ENCODE measurements at places on chromosomes 3 and 15.

- no peak for DNase-seq
These were observed 107.5 kb upstream of the NSMCE3 start for GRCh38 chr15:29377161-29377560.

DNA sequence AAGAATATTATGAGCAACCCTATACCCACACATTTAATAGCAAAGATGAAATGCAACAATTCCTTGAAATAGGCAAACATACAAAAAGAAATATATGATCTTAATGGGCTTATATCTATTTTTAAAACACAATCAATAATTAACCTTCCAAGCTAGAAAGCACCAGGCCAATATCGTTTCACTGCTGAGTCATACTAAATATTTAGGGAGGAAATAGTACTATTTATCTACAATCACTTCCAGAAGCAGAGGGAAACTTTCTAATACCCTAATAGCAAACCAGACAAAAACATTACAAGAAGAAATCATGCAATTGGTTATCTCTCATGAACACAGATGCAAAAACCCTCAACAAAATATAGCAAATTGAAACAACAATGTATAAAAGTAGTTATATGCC is 207.8 kb downstream of the MTHFS start:
- no peak for DNase-seq

GRCh38 chr3:10319251-10319650 is 1.7 kb downstream of the SEC13 start:
- DNase-seq: no peak

- DNase-seq: no peak
These were observed 56.9 kb upstream of the MANF start for GRCh38 chr3:51328206-51328605.

- no peak for DNase-seq
These were observed 151.2 kb downstream of the EBLN2 start for GRCh38 chr3:73212683-73213082.

DNA sequence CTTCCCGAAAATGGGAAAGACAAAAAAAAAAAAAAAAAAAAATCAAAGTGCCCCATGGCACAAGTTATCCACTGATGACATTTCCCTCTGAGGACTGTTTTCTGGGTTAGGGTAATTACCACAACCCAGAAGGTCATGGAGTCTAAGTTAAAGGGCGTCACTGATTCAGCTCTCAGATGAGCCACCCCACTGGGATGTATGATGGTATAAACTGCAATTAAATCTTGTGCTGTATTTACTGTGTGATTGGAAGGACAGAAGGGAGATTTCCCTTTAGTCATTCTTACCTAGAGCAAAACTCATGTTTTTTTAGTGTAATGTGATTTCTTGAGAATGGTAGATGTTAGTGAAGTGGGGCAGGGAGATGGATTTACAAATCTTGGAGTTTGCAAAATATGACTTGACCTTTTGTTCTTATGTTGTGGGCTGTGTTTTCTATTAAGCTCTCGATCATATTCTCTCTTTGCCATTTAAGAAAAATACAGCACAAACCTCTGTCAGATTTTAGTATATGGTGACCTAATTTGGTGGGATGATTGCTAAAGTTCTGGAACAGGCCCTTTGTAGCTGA is 244.2 kb downstream of the PTPRG start:
- DNase-seq: no peak

DNA sequence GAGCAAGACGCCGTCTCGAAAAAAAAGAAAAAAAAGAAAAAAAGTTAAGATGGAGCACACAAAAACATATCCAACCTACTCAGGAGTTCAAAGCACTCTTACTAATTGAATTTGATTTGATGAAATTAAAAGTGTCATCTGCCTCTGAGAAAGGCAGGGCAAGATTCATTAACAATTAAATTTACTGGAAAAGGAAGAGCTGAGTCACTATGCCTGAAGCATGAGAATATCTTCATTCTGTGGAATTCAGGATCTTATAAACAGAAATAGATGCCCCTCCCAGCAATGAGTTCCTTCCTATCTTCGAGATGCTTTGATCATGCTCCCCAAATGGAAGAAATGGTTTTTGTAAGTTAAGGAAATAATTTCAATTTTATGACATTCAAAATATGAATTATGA is 61.0 kb upstream of the ST3GAL6 start:
- no peak for DNase-seq

GRCh38 chr3:34868935-34869334 is 770.4 kb upstream of the ARPP21 start:
- DNase-seq: no peak

- DNase-seq: no peak
These were observed 93.8 kb upstream of the TGFBR2 start for GRCh38 chr3:30512576-30512975.

DNA sequence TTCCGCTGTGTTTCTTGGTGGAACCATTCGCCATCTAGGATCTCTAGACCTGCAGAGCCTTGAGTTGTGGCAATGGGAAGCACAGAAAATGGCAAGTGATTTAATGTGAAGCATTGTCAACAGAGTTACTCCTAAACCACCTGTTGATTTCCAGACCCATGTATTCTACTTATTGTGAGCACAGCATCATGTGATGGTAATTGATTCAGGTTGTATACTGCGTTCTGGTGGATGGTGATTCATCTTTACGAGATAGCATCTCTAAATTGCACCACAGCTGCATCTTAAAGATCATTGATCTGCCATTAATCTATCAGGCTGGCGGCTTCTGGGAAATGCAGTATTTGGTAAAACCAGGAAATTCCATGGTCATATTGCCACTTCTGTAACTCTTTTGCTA is 7.4 kb downstream of the RTP4 start:
- DNase-seq: no peak

Data from stimulated activated CD4-positive, alpha-beta T cell treated with anti-CD3 and anti-CD28 coated beads, Interleukin-4, amount 100 ng/mL, for 4 hours (primary cell).